ENCODE measurements at places on chromosomes 4 and X.

DNA sequence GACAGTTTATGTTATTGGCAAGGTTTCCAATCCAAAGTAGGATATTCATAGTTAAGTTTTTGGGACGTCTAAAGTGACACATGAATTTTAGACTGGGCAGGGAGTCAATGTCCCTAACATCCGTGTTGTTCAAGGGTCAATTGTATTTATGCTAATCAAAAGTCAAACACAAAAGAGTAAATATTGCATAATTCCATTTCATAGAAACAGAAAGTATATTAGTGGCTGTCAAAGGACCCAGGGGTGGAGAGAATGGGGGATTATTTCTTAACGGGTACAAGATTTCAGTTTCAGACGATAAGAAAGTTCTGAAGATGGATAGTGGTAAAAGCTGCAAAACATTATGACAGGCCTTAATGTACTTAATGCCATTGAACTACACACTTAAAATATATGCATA is 971.8 kb upstream of the AGA start:
- no peak for DNase-seq

GRCh38 chr4:36651253-36651652 is 369.8 kb downstream of the DTHD1 start:
- DNase-seq: no peak

- no peak for DNase-seq
Observed at GRCh38 chr4:23717528-23718248, 172.2 kb downstream of the PPARGC1A start.

- DNase-seq: no peak
Observed at GRCh38 chr4:152451496-152451895, 84.4 kb downstream of the FBXW7 start.

DNA sequence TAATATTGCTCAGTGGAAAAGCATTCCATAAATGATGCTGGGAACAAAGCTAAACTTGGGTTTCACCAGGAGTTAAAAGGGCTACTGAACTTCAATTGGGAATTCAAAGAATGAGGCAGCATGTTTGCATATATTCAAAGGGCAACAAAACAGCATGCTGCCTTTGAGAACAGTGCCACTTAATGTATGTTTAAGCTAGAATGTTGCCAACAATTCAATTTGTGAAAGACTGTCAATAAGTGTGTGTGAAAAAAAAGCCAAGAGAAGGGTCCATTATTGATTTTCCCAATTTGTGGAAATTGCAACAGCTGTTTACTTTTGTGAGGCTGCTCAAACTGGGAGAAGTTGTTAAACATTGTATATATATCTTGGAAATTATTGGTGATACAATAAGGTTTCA is 701.9 kb upstream of the ACTRT1 start:
- DNase-seq: no peak

GRCh38 chr4:107740381-107740780 is 20.3 kb upstream of the PAPSS1 start:
- DNase-seq: no peak

DNA sequence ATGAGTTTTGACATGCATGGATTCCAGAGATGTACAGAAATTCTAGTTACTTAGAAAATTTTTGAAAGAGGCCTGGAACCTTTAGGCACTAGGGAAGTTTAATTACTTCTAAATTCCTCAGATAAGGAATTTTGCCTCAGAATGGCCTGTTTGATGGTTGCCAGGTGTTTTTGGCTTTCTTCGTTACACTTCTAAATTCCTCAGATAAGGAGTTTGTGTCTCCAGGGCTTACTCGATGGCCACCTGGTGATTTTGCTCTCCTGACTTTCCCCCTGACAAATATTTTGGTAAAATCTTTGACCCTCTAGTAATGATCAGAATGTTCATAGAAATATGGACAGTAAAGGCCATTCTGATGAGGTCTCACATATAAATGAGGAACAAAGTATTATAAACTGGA is 64.3 kb downstream of the BEX3 start:
- no peak for DNase-seq

DNA sequence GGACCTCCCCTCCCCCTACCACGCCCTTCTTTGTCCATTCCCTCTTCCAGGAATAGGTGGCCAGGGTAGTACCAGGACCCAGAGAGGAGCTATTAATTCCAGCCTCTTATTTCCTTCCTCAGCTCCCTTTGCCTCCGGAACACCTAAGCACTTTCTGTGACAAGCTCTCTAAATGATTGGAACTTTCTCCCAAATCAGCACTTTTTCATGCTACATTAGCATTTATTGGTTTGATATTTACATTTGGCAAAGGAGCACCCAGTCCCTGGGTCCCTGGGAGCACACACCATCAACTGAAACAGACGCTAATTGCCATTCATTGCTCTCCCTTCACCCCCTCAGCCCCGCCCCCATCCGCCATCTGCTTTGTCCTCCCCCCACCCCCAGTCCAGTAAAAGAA is 182.0 kb upstream of the BCOR start:
- DNase-seq: no peak

DNA sequence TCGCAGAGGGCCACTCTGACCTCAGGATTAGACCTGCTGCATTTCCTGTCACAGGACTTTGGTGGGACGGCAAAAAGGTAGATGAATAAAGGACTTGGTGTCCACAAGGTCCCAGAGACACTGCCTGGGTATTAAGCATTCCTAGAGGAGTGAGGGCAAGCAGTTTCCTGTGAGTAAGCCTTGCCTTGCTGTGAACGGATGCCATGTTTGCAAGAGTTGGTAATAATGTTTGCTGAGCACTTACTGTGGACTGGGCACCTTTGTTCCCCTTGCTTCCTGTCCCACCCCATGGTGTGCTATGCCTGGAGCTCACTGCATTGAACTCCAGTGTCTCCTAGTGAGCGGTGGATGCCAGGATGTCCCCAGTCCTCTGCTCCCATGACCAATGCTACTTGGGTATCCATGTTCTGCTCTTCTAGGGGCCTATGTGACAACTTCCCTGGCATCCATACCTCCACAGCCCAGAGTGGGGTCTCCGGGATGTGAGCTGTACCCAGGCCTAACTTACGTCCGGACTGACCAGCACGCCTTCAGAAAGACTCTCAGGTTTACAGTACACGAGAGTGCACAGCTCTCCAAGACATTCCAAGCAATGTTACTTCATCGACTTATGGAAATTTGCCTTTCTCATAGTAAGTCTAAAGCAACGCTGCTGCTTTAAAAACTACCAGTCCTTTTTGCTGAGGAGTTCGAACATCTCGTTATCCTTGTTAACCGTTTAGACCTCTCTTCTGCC is 95.5 kb upstream of the MSX1 start:
- DNase-seq: no peak

- DNase-seq: peak; percentile 83
Observed at GRCh38 chr4:6873792-6874461, 35.7 kb upstream of the TBC1D14 start.

DNA sequence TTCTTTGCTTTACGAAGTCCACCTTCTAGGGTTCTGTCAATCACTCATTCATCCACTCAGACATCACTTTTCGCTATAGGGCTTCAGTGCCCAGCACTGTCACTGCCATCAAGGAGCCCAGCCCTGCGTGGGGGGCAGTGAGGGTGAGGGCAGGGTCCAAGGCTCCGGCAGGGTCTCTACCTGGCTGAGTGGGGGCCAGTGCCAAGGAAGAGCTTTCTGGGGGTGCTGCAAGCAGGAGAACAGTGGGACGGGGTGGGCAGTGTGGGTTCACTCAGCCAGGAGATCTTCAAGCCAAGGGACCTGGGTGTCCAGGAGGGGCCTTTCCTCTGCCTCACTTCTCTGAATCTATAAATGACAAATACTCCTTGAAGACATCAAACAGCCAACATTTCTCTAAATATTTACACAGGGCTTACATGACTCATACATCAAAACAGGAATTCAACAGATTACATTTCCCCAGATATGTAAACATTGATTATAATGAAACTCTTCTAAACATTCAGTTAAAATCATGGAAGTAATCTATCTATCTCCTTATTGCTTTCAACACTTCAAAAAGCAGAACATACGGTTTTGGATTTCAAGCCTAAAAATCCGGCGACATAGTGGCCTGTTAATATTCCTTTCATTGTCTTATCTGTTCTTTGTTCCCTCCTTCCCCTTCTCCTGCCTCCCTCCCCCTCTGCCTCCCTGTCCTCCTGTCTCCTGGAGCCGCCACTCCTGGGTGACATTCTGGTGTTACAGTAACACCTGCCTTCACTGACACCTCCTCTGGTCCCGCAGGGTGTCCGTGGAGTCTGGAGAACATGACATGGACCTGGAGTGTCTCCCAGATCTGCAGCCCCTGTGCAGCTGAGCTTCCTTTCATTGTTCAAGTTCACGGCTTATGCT is 94.4 kb upstream of the ADRA2C start:
- no peak for DNase-seq

- DNase-seq: no peak
Observed at GRCh38 chr4:72348701-72349100, 220.3 kb downstream of the ADAMTS3 start.

DNA sequence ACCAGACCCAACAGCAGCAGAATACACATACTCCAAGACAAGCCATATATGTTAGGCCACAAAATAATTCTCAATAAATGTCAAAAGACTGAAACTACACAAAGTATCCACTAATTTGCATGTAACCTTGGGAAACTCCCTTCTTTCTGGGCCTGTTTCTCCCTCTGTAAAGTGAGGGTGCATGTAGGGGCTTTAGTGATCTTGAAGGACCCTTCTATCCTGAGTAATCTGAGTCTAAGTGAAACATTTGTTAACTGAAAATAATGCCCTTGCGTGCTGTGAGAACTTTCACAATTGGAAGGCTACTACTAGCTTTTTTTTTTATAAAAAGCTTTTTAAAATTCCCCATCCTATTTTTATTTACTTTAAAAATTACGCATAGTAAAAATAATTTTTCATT is 125.2 kb downstream of the NEXMIF start:
- DNase-seq: no peak

- no peak for DNase-seq
Observed at GRCh38 chr4:43103048-43103447, 210.5 kb downstream of the GRXCR1 start.

- DNase-seq: no peak
Observed at GRCh38 chr4:57231781-57232180, 121.6 kb upstream of the IGFBP7 start.

- DNase-seq: no peak
Observed at GRCh38 chr4:118991686-118992085, 103.0 kb downstream of the SYNPO2 start.

- DNase-seq: no peak
Observed at GRCh38 chrX:22325096-22325495, 52.4 kb downstream of the CBLL2 start.

- no peak for DNase-seq
Observed at GRCh38 chrX:147735364-147735763, 176.4 kb upstream of the FMR1 start.

DNA sequence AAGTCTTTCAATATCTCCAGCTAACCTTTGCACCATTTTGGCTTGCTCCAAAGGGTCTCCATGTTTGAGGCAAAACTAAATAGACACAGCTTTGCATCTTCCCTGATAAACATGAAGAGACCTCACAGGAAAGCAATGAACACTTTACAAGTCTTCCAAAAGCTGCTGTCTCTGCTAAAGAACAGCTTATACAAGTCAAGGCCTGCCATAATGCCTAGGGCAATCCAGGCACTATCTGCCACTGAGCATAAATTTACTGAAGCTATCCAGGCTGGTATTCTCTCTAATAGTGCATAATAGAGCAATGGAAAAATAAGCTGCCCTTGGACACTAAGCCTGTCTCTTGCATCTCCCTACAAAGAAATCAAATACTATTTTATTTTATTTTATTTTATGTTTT is 60.1 kb upstream of the S100G start:
- no peak for DNase-seq

- no peak for DNase-seq
Observed at GRCh38 chr4:41192136-41192535, 22.2 kb downstream of the APBB2 start.

- no peak for DNase-seq
Observed at GRCh38 chrX:149830192-149830873, 48.6 kb downstream of the MAGEA9 start.

DNA sequence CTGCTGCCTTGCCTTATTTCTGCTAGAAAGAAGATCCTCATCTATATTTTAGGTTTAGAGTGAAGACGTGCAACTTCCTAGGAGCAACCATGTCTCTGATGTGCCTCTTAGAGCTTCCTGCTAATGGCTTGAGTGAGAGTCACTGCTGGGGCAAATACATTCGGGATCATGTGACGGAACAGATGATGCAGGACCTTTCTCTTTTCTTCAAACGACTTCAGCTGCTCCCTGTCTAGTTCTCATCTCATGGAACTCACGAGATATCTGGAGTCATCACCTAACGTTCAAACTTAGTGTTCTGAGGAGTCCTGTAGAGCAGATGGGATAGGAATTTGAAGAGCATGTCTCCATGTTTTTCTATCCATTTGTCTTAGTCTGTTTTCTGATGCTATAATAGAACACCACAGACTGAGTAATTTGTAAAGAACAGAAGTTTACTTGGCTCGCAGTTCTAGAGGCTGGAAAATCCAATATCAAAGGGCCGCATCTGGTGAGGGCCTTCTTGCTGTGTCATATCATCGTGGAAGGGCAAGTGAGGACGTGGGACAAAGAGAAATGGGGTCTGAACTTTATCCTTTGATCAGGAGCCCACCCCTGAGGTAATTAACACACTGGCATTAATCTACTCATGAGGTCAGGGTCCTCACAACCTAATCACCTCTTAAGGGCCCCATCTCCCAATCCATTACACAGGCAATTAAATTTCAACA is 43.5 kb upstream of the SCRG1 start:
- no peak for DNase-seq

- DNase-seq: no peak
Observed at GRCh38 chr4:169618986-169619385, 1.4 kb upstream of the CLCN3 start.

DNA sequence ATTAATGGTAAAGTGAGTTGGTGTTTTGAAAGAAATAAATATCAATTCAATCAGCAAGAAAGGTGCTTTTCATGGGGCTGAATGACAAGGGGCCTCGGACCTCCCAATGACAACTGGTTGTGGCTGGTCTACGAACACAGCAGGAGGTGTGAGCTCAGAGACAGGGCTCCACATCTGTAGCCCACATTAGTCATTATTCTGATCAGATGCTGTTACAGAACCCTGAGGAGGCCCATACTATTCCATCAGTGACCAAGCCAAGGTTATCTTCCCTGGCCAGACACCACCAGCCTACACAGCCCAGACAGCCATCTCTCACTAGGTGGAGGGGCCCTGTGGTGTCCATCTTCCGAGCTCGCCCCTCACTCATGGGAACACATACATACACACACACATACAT is 168.8 kb downstream of the SH3KBP1 start:
- DNase-seq: no peak

DNA sequence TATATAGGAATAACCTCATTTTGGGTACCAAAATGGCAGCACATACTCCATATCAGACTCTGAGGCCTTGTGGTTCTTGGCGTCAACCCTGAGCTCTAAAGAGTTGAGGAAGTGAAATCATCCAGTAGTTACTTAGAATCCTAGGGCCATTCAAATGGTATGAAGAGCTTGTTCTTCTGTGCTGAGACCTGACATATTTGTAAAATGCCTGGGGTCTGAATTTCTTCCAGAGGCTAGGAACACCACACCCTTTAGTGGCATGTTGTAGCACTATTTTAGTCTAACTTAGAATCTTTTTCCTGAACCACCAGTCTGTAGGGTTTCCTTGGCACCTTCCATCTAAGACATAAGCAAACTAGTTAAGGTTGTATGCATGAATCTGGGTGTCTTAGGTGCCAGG is 18.1 kb upstream of the GDPD2 start:
- DNase-seq: no peak

- no peak for DNase-seq
Observed at GRCh38 chr4:2942532-2943363, 20.5 kb downstream of the NOP14 start.
